ENCODE measurements at places on chromosomes 3 and 15. TPM values are rescaled to one million over a fixed set of nuclear protein-coding genes. Genes with fewer than 3 reads are reported as not detected.

The FILIP1L gene
- 19.8 TPM for total RNA-seq

DNA sequence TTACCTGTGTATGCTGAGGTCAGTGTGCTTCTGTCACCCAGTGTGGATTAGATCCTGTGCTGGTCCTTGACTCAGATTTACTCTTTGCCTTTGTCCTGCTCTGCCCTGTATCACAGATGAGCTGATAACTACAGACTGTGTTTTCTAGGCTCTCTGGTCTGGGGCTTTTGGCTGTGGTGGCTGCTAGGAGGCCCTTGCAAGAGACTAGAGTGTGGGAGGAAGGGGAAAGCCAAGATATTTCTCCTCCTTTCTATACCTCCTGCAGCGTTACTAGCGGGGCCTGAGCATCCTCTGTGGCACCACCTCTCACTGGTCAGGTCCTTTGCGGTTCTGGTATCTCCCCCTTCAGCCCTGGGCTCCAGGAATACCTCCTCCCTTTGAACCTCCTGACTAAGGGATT lies 282.3 kb upstream of the TBC1D5 start:
- H3K27me3 ChIP-seq = no peaks in the 10 kb centered on the region
- no peak overlapping the region for H3K4me3 ChIP-seq
- H3K27ac ChIP-seq = no peak overlapping the region
- no peak for DNase-seq

DNA sequence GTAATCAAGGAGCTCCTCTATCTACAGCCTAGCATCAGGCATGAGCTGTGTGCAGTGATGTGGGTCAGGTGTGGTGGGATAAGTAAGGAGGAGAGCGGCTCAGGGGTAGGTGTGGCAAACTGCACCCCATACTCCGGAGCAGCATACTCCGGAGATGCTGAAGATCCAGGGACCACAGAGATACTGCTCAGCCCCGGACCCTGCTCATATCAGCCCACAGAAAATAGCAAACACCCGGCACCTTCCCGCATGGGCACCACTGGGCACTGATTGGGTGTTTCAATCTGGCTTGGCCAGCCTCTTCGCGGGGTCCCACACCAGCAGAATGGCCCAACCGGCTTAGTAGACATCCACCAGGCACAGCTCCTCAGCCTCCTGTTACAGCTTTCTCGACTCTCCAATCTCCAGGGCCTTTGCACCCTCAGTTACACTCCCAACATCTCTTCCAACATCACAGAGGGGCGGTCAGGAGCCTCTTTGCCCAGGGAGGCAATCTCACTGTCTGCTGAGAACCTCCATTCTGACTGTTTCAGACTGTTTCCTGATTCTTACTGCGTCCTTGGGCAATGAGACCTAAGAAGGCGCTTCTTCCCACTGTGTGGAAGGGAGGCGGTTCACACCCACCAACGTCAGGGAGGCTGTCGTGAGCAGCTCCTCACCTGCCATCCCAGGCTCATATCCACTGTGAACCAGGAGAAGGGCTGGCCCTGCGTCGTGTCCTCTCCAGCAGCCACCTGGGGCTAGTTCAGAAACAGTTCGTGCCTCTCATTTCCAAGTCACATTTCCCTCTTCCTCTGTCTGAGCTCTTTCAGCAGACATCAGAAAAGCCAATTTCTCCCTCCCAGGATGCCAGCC lies 59.8 kb downstream of the CAPN7 start:
- peaks cover 8% of the 10 kb centered on the region for H3K4me1 ChIP-seq
- no peak overlapping the region for H3K4me3 ChIP-seq
- no peaks in the 10 kb centered on the region for H3K36me3 ChIP-seq
- no peak for DNase-seq

DNA sequence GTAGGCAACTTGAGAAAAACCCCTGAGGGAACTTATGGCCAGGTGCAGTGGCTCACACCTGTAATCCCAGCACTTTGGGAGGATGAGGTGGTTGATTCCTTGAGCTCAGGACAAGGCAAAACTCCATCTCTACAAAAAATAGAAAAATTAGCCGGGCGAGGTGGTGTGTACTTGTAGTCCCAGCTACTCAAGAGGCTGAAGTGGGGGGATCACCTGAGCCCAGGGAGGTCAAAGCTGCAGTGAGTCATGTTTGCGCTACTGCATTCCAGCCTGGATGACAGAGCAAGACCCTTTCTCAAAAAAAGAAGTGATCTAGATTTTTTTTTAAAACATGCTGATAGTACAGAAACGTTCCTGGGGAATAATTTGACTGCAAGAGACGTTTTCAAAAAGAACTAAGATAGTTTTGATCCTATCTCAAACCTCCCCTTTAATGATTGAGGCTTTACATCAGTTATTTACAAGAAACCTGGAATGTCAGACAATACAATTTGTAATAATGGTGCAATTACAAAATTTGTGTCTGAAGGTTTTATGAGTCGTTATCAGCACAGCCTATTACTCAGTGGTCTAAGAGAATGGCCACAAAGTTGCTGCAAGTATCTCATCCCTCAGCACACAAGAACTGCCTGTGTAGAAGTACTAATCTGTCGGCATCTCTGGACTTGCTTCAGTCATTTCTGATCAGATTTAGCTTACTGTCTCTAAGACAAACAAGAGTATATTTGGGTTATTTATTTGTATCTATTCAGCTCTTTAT lies 32.2 kb upstream of the KLHL25 start:
- H3K27me3 ChIP-seq = no peaks in the 10 kb centered on the region
- no peaks in the 10 kb centered on the region for H3K4me1 ChIP-seq
- no peak overlapping the region for H3K27ac ChIP-seq
- no peak overlapping the region for H3K4me3 ChIP-seq

The LRRC31 gene
- 0.29 TPM for total RNA-seq

The P2RY1 gene
- 0.98 TPM for total RNA-seq

DNA sequence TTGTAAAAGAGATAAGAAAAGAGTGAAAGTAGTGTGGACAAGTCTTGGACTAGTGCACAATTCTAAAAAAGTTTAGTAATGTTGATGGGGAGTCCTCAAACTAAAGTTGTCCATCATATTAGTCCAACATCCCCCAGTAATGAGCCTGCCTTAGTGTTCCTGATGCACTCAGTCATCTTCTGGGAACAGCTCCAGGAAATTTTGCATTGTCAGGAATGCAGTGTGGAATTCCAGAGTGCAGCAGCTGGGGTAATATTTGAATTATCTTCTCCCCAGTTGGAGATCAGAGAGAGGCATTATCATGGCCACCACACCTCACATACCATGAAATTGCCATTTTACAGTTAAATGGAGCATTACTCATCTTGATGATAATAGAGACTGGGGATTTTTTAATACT lies 528.8 kb upstream of the NAALADL2 start:
- no peak for DNase-seq
- H3K36me3 ChIP-seq = no peaks in the 10 kb centered on the region
- H3K27me3 ChIP-seq = no peaks in the 10 kb centered on the region
- no peak overlapping the region for H3K27ac ChIP-seq

The SEC62 gene
- total RNA-seq = 56.1 TPM

The SLC28A1 gene
- total RNA-seq = 0.59 TPM

- no peak for DNase-seq
- no peaks in the 10 kb centered on the region for H3K27me3 ChIP-seq
- no peaks in the 10 kb centered on the region for H3K36me3 ChIP-seq
- H3K4me1 ChIP-seq = no peaks in the 10 kb centered on the region
These were observed 15.8 kb downstream of the SPTSSB start for GRCh38 chr3:161355508-161355907.

DNA sequence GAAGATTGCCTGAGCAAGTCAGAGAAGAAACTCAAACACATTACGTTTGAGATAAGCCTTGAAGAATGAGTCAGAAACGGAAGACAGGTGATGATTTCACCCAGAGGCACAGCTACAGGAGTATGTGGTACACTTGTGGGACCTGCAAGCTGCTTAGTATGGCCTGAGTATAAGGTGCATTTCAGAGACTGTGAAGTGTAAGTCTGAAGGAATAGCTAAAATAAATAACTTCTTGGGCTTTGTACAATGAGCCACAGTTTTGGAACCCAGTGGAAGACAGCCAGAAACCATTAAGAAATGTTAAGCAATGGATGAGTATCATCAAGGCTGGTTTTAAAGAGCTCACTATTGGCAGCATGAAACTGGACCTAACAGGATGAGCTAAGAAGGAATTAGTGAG lies 826.2 kb downstream of the ROBO1 start:
- no peak overlapping the region for H3K4me3 ChIP-seq
- H3K27ac ChIP-seq = no peak overlapping the region
- H3K27me3 ChIP-seq = no peaks in the 10 kb centered on the region
- DNase-seq = no peak
- no peaks in the 10 kb centered on the region for H3K4me1 ChIP-seq
- no peaks in the 10 kb centered on the region for H3K36me3 ChIP-seq

DNA sequence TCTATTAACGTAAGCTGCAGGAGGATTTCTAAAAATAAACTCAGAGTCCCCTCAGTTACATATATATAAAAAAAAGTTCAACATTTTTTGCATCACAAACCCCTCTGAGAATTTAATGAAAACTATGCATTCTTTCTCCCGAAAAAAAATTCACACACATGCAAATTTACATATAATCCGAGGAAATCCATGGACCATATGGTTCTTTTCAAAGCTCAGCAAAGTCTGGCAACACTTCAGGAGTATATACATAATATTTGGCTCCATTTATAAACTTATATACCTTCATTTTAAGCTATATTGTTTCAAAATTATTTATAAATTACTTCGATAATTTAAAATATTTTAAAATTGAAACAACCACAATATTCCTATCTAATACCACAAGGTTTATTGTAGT lies 140.7 kb upstream of the PLXND1 start:
- H3K27ac ChIP-seq = no peak overlapping the region
- H3K4me1 ChIP-seq = no peaks in the 10 kb centered on the region
- H3K36me3 ChIP-seq = no peaks in the 10 kb centered on the region
- DNase-seq = no peak

GRCh38 chr3:55567615-55568014 lies 80.5 kb upstream of the WNT5A start:
- peaks cover 3% of the 10 kb centered on the region for H3K4me1 ChIP-seq
- no peak for DNase-seq
- no peaks in the 10 kb centered on the region for H3K36me3 ChIP-seq
- no peak overlapping the region for H3K4me3 ChIP-seq
- H3K27me3 ChIP-seq = no peaks in the 10 kb centered on the region
- H3K27ac ChIP-seq = no peak overlapping the region

- H3K4me3 ChIP-seq = no peak overlapping the region
- no peaks in the 10 kb centered on the region for H3K36me3 ChIP-seq
- no peaks in the 10 kb centered on the region for H3K27me3 ChIP-seq
- peaks cover 6% of the 10 kb centered on the region for H3K4me1 ChIP-seq
- DNase-seq = no peak
- no peak overlapping the region for H3K27ac ChIP-seq
These were observed 46.2 kb downstream of the CTDSPL start for GRCh38 chr3:37907906-37908305.

- no peaks in the 10 kb centered on the region for H3K36me3 ChIP-seq
- H3K27me3 ChIP-seq = no peaks in the 10 kb centered on the region
- no peak overlapping the region for H3K27ac ChIP-seq
- no peak overlapping the region for H3K4me3 ChIP-seq
These were observed 53.9 kb downstream of the SYNM start for GRCh38 chr15:99158626-99159412.

The GNAT1 gene
- total RNA-seq = not detected

DNA sequence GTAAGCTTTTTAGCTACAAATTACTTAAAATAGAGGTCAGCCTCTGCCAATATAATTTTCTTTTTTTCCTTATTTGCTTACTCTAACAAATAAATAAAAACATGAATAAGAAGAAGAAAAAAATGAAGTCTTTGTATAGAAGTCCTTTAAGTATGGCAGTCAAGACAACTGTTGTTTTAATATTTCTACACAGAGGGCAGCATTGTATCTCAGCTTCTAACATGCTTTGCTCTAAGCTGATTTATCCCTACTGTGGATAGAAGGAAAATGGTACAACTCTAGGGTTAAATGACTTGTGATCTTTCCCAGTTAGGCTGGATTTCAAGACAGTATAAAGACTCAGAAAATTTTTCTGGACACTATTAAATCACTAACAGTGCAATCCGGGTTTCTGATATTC lies 104.3 kb upstream of the MEIS2 start:
- H3K27ac ChIP-seq = no peak overlapping the region
- H3K4me1 ChIP-seq = no peaks in the 10 kb centered on the region
- H3K27me3 ChIP-seq = no peaks in the 10 kb centered on the region

- H3K4me1 ChIP-seq = no peaks in the 10 kb centered on the region
- H3K27me3 ChIP-seq = no peaks in the 10 kb centered on the region
These were observed 4.5 kb downstream of the SLC12A8 start for GRCh38 chr3:125207949-125208568.

The ALDH1L1 gene
- total RNA-seq = 88.3 TPM

DNA sequence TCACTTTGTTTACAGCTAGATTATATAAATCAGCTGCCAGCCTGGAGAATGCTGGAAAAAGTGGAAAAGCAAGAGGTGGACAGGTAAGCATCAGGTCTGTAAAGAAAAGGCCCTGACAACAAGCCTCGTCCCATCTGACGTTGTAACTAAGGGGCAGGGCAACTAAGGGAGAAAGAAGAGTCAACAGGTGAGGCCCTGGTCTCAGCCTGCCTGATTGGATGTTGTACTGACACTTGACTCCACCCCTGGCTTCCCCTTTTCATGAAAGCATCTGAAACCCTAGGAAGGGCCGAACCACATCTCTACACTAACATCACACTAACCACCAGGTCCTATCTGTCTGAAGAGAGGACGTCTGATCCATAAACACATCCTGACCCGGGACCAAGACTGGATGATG lies 357.6 kb upstream of the CFAP20DC start:
- DNase-seq = no peak
- no peak overlapping the region for H3K4me3 ChIP-seq
- no peaks in the 10 kb centered on the region for H3K36me3 ChIP-seq
- no peaks in the 10 kb centered on the region for H3K4me1 ChIP-seq
- H3K27me3 ChIP-seq = no peaks in the 10 kb centered on the region
- H3K27ac ChIP-seq = no peak overlapping the region

GRCh38 chr3:151178208-151178845 lies 24.7 kb downstream of the GPR171 start:
- no peak overlapping the region for H3K4me3 ChIP-seq
- no peaks in the 10 kb centered on the region for H3K4me1 ChIP-seq
- no peaks in the 10 kb centered on the region for H3K27me3 ChIP-seq
- DNase-seq = no peak
- no peak overlapping the region for H3K27ac ChIP-seq
- H3K36me3 ChIP-seq = no peaks in the 10 kb centered on the region

GRCh38 chr15:85443593-85444087 lies 63.2 kb downstream of the AKAP13 start:
- H3K27me3 ChIP-seq = no peaks in the 10 kb centered on the region
- DNase-seq = no peak
- H3K4me1 ChIP-seq = peaks cover 16% of the 10 kb centered on the region
- H3K36me3 ChIP-seq = no peaks in the 10 kb centered on the region
- no peak overlapping the region for H3K4me3 ChIP-seq

The TRIM69 gene
- 9.8 TPM for total RNA-seq

The C3orf49 gene
- total RNA-seq = not detected

DNA sequence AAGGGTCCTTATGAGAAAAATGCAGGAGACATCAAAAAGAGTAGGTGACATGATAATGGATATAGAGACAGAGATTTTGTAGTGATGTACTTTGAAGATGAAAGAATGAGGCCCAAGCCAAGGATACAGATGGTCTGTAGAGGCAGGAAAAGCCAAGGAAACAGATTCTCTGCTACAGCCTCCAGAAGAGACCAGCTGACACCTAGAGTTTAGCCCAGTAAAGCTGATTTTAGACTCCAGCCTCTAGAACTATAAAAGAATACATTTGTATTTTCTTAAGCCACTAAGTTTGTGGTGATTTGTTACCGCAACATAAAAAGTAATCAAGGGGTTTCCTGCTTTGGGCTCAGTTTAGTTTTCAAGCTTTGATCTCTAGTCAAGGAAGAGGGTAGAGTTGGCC lies 64.8 kb downstream of the STRIT1 start:
- DNase-seq = no peak
- H3K4me1 ChIP-seq = no peaks in the 10 kb centered on the region
- H3K27me3 ChIP-seq = no peaks in the 10 kb centered on the region

GRCh38 chr3:33060609-33061337 lies 36.2 kb downstream of the GLB1 start:
- H3K27ac ChIP-seq = no peak overlapping the region
- no peaks in the 10 kb centered on the region for H3K27me3 ChIP-seq
- no peak overlapping the region for H3K4me3 ChIP-seq
- H3K4me1 ChIP-seq = no peaks in the 10 kb centered on the region
- no peaks in the 10 kb centered on the region for H3K36me3 ChIP-seq

Data from breast epithelium (tissue), 4 donors.